ENCODE measurements at places on chromosomes 6 and 20. TPM values are rescaled to one million over a fixed set of nuclear protein-coding genes. Genes with fewer than 3 reads are reported as not detected.

- H3K4me1 ChIP-seq = no peaks in the 10 kb centered on the region
- no peaks in the 10 kb centered on the region for H3K36me3 ChIP-seq
- no peak overlapping the region for H3K27ac ChIP-seq
- DNase-seq = peak; percentile 4
- H3K4me3 ChIP-seq = peak overlapping the region; percentile 77
Measured at GRCh38 chr20:6768228-6769140, 998 bp downstream of the BMP2 start.

- no peaks in the 10 kb centered on the region for H3K36me3 ChIP-seq
- H3K27me3 ChIP-seq = no peaks in the 10 kb centered on the region
- peak; percentile 38 for DNase-seq
- no peak overlapping the region for H3K4me3 ChIP-seq
- no peak overlapping the region for H3K27ac ChIP-seq
Measured at GRCh38 chr20:20487811-20488210, 119.9 kb downstream of the INSM1 start.

DNA sequence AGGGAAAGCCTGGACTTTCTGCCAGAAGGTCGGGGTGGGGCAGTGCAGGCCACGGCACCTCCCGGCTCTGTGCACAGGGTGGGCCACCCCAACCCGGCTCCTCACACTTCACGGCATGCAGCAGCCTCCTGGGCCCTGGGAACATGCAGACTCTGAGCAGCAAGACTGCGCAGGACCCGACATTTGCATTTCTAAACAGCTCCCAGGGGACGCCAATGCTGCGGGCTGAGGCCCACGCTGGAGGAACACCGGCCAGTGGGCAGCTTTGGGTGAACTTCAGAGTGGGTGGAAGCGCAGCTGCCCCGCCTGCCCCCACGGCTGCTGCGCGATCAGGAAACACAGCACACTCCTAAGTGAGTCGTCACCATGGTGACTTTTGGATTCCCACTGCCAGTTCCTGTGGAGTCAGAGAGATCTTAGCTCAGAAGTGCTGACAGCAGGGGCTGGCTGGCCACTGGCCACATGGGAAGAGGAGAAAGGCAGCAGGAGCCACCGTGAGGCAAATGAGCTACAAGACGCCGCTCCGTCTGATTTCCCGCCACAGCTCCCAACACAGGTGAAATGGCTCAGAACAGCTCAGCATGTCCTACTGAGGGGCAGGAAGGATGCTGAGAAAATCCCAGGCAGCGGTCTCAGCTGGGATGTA is 52.1 kb downstream of the RNASET2 start:
- H3K4me3 ChIP-seq = no peak overlapping the region
- no peak overlapping the region for H3K27ac ChIP-seq
- no peaks in the 10 kb centered on the region for H3K4me1 ChIP-seq
- H3K36me3 ChIP-seq = no peaks in the 10 kb centered on the region
- DNase-seq = peak; percentile 12
- peaks cover 3% of the 10 kb centered on the region for H3K27me3 ChIP-seq

- H3K27ac ChIP-seq = no peak overlapping the region
- DNase-seq = no peak
- peaks cover 3% of the 10 kb centered on the region for H3K4me1 ChIP-seq
- H3K36me3 ChIP-seq = no peaks in the 10 kb centered on the region
Measured at GRCh38 chr6:45637611-45638257, 260.0 kb upstream of the SUPT3H start.

DNA sequence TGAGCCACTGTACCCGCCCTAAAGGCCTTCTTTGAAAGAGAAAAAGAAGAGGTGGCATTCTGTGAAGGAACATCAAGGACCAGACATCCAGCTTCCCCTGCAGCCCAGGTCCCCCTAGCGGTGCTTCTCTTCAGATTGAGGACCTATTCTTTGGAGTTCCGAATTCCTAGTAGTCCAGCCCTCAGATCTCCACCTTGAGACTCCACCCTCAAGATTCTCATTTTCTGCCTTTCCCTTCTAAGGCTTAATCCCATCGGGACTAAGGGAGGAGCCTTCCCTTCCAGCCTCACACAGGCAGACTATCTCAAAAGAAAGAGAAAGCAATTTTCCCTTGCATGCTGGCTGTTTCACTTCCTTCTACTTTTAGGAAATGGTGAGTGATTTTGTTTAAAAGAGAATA is 32.5 kb downstream of the MUC22 start:
- H3K27me3 ChIP-seq = peaks cover 32% of the 10 kb centered on the region
- peaks cover 2% of the 10 kb centered on the region for H3K4me1 ChIP-seq
- no peaks in the 10 kb centered on the region for H3K36me3 ChIP-seq
- peak; percentile 50 for DNase-seq
- no peak overlapping the region for H3K4me3 ChIP-seq

DNA sequence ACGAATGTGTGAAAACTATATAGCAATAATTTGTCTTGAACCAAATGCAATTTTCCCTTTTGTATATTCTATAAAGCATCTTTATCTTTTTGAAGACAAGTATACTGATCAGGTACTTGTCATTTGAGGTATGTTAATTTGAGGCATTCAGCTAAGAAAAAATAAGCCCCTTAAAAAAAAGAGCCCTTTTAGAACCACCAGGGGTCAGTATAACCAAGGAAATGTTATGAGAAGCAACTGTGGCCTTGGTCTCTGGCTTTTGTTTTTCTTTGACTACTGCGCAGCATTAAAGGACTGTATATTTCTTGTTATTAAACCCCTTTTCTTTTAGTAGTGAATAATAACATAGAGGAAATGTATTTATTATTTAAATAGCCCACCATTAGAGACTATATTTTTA is 43.1 kb downstream of the CD109 start:
- H3K27me3 ChIP-seq = no peaks in the 10 kb centered on the region
- peaks cover 2% of the 10 kb centered on the region for H3K4me1 ChIP-seq
- no peaks in the 10 kb centered on the region for H3K36me3 ChIP-seq
- H3K27ac ChIP-seq = no peak overlapping the region

PTCHD4 gene
- total RNA-seq = 0.72 TPM

LPA gene
- not detected for total RNA-seq

STMND1 gene
- not detected for total RNA-seq

OPN5 gene
- not detected for total RNA-seq

Data from IMR-90 (cell line).